ENCODE measurements at places on chromosomes 7 and 10.
A peak's percentile ranks its signal among the peaks of the same experiment; 100 is the strongest.

DNA sequence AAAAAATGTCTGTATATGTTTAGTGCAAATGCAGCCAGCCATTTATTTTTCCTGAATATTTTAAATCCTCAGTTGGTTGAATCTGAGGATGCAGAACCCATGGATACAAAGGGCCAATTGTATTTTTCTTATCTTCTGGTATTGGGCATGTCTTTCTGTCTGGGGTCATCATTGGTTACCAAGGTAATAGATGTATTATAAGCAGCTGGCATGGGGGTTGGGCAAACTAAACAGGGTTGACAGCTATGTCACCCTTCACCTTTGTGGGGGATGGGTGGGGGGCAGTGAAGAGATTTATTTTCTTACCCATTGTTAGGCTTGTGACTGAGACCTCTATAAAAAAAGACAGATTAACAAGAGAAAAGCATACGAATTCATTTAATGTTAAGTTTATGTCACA is 38.8 kb downstream of the CDHR3 start:
- DNase-seq = no peak

DNA sequence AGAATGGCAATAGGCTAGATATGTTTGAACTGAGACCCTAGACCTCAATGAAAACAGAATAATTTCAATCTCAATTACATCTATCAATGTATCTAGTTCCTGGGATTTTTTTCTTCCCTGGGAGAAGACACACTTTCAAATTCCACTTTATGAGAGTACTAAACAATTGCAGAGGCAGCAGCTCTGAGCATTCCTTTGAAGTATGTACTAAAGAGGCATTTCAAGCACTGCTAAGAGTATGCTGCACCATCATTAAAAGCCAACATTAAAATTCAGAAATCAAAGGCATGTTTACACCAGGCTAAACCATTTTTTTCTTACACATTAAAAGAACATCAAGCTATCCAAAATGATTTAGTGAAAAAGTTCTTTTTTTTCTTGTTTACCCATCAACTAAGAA is 297.9 kb upstream of the CACNA2D1 start:
- DNase-seq = no peak

- DNase-seq = no peak
Observed at GRCh38 chr10:103839519-103839871, 15.9 kb downstream of the SH3PXD2A start.

DNA sequence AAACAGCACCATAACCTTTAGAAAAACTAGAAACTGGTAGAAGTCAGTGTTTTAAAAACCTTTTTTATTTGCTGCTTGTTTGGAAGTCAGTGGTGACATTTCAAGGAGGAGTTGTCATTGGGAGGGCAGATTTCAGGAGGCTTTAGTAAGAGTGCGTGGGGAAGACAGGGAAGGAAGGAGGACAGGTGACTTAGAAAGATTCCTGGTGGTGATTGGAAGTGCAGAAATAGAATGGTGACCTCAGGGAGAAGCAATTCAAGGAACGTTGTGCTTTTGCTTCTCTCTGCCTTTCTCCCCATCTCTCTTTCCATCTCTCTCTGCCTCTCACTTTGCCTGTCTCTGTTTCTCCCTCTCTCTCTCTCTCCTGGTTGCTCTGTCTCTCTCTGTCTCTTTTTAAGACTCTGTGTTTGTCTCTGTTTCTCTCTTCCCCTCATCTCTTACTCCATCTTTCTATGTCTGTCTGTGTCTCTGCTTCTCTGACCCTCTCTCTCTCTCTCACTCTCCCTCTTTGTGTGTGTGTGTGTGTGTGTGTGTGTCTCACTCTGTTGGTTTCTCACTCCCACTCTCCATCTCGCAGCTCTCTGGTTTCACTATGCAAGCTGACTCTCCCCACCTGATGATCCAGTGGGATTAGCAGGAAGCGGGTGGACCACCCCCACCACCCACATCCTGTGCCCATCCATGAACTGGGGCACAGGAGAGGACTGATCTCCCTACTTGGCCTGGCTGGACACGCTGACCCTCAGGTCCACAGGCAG is 10.9 kb upstream of the PFKP start:
- DNase-seq = no peak

DNA sequence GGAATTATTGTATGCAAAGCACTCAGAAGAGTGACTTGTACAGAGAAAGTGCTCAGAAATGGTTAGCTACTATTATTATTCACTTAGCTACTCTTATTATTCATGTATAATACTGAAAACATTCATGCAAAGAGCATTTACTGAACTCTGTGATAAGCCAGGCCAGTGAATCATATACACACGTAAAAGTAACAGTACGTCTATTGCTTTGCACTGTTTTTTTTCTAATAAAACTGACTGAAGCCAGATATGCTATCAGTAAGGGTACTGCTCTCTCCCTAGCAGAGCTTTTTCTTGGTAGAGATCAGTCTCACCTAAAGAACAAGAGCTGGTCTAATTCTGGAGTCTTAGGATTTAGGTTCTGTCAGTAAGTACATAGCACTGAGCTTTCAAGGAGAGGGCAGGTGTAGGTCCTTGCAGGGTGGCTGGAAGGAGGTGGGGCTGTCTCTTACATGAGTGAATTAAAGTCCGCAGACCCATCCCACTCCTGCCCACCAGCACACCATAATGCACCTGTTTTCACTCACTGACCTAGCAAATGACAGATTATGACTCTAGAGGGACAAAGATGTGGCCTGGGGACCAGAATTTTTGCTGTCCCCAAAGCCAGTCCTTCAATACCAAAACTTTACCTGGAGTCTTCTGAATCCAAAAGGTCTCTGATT is 145.9 kb downstream of the ARID5B start:
- DNase-seq = peak; percentile 65

- no peak for DNase-seq
Observed at GRCh38 chr10:17790651-17791050, 18.5 kb upstream of the MRC1 start.

DNA sequence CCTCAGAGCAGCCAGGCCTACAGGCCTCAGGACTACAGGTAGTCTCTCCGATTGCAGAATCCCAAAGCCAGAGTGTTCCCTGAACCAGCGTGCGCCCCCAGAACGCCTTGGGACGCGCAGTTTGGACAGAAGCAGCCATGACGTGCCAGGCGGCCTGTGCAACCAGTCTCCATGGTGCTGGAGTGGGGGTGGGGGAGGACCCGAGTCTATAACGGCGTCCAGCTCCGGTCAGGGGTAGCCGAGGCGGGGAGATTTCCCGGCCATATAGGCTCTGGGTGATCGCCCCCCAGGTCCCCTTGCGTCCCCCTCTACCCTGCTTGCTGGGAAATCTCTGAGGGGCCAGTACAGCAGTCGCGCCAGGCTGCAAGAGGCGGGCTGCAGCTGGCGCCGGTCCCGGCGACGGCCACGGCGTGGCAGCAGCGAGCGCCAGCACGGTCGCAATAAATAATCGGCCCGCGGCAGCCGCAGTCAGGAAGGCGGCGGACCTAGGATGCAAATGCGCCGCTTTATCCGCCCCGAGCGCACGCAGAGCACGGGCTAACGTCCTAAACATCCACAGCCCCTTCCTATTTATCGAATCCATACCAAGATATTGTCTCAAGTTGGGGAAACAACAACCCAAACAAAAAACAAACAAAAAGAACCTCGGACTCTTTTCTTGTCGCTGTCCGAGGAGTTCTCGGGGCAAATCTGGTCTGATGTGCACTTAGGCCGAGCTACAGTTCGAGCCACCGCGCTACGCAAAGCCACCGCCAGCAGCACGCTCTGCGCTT is 1.6 kb downstream of the HOXA3 start:
- peak; percentile 32 for DNase-seq

GRCh38 chr10:77680065-77680464 is 42.5 kb upstream of the KCNMA1 start:
- DNase-seq = no peak

- DNase-seq = no peak
Observed at GRCh38 chr7:158312789-158313188, 274.8 kb downstream of the PTPRN2 start.

DNA sequence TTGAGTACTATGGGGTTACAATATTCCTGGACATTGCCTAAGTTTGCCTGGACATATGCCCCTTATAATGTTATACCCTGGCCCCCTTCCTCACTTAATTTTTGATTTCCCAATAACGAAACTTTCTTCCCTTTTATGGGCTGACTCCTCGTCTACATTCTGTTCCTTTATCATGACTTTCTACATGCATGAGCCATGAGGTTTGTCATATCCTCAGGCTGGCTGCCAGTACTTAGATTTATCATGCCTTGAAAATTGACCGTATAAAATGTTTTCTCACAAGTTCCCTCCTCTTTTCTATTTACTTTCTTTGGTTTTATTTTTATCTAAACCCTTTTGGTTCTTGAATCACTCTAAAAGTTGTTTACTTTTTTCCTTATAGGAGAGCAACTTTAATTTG is 4.7 kb downstream of the DNAH11 start:
- no peak for DNase-seq

DNA sequence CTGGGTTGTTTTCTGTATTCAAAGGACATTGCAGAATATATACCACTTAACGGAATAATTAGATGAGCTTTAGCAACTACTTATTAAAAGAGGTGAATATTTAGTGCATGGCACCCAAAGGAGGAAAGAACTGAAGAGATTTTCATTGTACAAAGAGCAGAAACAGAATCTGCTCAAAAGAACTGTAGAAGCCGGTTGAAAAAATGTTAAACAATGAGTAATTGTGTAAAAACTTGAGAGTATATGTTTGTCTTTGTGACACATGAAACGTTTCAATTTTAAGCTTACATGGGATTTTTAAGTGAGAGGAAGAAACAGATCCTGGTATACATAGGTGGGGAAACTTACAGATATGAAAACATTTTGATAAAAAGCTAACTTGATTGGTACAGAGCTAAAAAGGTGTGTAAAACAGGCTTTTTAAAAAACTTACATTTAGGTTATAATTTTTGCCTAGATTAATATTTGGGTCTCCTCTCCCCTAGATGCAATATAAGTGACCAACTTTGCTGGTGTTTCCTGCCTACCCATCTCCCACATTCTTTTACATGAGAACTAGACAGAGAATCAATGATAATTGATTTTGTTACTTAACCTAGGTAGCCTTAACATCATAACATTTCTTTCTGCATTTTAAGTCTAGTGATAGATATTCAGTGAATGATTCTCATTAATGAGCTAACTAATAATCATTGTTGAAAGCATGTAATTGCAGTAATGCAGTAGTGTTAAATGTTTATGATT is 6.8 kb downstream of the ARL5B start:
- no peak for DNase-seq

GRCh38 chr10:31136930-31137885 is 105.5 kb upstream of the ZNF438 start:
- DNase-seq = no peak

DNA sequence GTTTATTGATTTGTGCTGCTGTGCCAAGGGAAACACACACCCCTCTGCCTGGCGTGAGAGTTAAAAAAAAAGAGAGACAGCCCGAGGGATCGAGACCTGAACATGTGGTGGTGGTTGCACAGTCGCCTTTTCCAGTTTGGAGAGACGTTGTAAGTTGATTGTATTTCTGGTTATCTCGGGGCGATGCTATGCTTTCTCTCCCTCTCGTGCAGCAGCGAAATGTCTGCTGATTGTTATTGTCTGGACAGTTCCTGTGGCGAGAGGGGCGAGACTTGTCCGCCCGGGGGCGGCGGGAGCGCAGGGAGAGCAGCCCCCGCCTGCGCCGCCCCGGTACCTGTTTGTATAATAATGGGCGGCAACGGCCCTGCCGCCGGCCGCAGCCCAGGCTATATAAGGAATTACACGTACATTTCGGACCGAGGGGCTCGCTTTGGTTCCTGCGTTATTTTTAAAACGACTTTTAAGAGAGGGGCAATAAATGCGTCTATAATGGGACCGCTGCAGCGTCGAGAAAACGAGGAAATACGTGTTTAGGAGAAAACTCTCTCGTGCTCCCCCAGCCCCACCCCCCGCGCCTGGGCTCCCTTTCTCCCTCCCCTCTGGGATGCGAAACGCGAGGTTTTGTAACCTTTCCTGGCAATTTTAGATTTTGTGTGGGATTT is 1.7 kb downstream of the ZEB1 start:
- peak; percentile 52 for DNase-seq

DNA sequence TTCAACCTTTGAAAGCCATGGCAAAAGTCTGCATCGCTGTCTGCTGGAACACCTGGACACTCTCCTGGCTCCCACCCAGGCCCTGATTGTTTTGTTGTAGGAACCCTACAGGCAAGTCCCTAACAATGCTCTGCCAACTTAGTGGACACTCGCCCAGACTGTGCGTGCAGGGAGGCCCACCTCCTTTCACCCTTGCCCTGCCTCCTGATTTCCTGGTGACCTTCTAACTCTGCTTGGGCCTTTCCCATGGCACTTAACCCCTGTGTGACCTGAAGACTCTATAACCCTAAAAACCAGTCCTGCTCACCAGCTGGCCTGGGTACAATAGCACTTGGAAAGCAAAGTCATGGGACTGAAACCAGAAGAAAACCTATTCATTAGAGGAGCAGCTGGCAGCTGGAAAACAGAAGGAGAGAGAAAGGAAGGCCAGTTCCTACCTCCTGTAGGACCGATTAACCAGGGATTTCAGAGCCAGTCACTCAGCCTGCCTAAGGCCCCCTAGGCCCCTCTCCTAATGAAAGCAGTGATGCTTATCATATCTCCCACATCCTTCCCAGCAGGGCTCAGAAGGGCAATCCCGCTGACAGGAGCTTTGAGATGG is 82.7 kb upstream of the KMT2E start:
- DNase-seq = peak; percentile 96

- DNase-seq = no peak
Observed at GRCh38 chr7:12130609-12131008, 80.5 kb upstream of the TMEM106B start.

DNA sequence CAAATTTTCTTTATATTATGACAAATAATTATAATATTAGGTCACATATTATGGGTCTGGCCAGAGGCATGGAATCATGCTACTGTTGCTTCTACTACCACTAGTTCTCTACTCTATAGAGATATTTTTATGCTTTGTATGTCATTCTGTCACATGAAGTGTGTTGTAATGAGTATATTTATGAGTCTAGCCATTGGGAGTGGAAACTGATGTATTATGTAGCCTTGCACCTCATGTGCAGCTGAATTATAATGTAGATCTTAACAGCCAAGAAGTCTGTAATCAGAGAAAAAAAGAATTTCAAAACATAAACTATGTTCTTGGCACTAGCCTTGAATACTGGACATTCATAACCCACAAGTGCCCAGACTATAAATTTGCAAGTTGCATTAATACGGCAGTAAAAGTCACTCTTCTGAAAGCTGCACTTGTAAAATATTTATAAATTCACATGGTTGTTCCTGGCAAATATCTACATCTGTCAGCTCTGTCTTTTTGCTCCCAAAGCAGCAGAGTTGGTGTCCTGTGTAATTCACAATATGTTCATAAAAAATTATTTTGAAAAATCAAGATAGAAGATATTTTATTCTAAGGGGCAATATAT is 48.6 kb upstream of the SKAP2 start:
- DNase-seq = no peak

- no peak for DNase-seq
Observed at GRCh38 chr7:132782777-132783640, 206.7 kb upstream of the PLXNA4 start.

All from SK-N-DZ (cell line).